Renal cortex interstitium (tissue), 15 donors: ENCODE measurements at places on chromosomes 5 and 9.

DNA sequence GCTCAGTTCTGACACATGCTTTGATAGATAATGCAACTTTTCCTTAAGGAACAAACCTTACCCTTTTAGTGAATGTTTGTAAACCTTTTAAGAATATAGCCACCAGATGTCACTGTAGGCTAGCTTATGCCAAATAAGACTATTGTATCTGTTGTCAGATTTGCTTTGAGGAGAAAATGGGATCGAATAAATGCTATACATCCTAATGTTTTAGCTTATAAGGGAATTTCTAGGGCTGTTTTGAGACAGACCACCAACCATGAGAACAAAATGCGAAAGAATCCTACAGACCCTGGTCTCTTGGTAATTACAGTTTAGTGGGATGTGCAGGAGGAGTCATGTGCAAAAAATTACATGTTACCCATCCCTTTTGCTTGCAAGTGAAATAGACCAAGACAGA is 127.6 kb upstream of the NMUR2 start:
- DNase-seq, result peak; percentile 31

DNA sequence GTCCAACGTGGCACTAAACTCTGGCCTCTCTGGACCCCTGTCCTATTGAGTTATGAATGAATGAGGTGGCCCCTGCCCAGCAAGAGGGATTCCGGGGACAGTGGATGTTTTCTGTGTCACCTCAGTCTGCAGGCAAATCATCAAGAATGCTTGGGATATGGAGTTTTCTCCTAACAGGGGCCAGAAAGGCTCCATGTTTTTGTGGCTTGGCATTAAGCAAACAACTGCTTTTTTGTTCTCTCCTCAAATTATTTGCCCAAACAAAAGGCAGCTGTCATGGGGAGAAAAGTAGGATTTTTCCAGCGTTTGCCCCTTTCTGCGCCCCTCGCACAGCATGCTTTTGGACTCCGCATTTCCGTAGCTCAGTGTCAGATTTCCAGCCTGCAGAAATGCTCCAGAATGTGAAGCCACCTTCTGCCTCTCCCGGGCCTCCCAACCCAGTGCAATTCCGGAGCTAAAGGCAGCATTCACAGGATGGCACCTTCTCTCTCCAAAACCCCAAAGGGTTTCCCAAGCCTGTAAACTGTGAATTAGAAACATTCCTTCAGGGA is 553.3 kb downstream of the CCDC171 start:
- no peak for DNase-seq

DNA sequence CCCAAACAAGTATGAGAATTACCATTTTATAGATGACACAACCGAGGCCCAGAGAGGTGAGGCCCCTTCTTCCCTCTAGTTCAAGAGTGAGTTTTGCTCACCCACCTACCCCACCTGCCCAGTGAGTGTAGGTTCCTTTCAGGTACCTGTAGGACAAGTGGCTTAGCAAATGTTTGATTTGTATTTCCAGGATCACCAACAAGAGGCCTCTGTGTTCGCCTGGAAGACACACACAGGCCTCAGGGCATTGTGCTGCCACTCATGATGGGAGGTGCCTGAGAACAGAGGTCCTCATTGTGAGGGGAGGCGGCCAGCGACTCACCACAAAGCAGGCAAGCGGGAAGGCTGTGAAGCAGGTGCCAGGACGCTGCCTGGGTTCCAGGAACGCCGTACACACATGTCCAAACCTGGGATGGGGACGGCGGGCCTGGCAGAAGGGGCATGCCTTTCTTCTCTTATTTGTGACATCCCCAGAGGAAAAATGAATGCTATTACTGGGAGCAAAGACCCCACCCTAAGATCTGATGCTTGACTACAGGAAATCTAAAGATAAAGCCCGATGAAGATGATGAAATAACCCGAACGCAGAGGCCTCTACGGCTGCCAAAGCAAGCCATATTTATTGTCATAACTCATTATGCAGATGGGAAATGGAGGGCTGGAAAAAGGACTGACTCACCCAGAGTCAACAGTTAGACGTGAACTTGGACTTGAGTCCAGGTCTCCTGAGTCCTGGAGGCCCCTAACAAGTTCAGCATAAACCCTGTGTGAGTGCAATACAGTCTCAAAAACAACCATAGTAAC is 60.2 kb upstream of the SLC25A51 start:
- DNase-seq, result no peak

DNA sequence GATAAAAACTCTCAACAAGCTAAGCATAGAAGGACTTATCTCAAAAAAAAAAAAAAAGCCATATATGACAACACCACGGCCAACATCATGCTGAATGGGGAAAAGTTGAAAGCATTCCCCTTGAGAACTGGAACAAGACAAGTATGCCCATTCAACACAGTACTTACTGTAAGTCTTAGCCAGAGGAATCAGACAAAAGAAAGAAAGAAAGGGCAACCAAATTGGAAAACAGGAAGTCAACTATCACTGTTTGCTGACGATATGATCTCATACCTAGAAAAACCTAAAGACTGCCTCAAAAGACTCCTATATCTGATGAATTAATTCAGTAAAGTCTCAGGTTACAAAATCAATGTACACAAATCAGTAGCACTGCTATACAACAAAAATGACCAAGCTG is 24.6 kb upstream of the PTGER4 start:
- DNase-seq, result no peak

- no peak for DNase-seq
These were observed 312.5 kb downstream of the ACTL7B start for GRCh38 chr9:108543251-108543778.

GRCh38 chr9:33140401-33141360 is 26.5 kb downstream of the B4GALT1 start:
- DNase-seq, result no peak

DNA sequence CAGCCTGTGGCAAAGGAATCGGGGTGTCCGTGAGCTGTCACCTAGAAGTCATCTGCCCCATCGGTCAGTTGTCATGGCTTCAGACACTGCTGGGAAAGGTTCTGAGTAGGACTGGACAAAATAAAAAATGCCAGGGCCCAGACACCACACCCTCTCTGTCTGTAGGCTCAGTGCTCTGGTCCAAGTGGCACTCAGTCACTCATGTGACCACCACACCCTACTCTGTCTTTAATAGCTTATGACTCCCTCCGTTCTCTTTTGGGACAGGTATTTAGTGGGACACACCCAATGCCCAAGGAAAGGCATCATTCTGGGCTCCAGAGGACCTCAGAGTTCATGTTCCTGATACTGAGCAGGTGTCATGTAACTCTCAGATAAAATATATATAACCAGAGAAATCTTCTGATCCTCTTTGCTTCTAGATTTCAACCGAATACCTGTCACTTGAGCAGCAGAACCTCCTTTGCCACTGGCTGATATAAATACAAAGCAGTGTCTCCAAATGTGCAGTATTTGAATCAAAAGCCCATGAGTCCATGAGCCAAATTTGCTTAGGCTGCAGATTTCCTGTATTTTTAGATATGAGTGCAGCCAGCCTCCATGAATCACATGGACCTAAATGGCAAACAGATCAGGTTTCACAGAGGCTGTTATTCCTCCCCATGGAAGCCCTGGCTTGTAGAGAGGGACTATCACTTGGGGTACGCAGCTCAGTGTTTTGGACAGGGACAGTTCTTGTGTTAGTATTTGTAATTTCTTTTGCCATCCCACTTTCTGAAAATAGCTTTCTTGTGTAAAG is 272.0 kb downstream of the ARHGAP26 start:
- no peak for DNase-seq

- peak; percentile 1 for DNase-seq
These were observed 414.3 kb downstream of the ANXA1 start for GRCh38 chr9:73565833-73566465.

GRCh38 chr5:100693481-100693880 is 158.3 kb downstream of the FAM174A start:
- no peak for DNase-seq

- DNase-seq, result no peak
These were observed 93.5 kb upstream of the ATG10 start for GRCh38 chr5:81878333-81878732.

- no peak for DNase-seq
These were observed 28.2 kb downstream of the ARL15 start for GRCh38 chr5:54281960-54282692.

- DNase-seq, result no peak
These were observed 197.8 kb downstream of the ANXA1 start for GRCh38 chr9:73349476-73349875.

- peak; percentile 31 for DNase-seq
These were observed 142.1 kb upstream of the POU5F2 start for GRCh38 chr5:93883459-93883858.

DNA sequence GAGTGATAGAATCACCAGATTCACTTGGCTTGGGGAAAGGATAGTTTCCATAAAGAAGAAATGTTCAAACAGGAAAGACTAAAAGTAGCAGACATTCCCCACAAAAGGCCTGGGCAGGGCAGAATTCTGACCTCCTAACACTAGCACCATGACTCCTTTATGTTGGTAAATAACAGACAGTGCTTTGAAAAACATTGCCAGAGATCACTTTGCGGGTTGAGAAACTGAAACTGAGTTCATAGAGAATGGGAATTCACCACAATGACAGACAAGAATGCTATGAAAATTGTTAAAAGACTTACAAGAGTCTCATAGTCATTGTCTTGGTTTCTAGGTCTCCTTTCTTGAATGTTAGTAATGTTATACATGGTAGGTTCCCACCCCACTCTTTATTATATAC is 172.5 kb upstream of the GLRA1 start:
- DNase-seq, result no peak

DNA sequence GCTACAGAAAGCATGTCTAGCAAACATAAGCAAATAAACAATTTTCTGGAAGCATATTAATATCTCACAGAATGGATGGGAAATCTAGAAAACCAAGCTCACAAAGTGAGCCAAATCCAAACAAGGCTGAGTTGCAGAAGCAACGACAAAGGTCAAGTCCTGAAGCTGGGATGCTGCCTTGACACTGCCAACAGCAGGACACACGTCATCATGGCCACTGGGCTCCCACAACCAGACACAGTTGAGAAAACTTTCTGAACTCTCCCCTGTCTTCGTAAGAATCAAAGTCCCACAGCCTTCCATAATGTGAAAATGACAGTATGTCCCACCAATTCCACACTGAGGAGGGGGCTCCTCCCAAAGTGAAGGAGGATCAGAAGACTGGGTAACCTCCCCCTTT is 37.6 kb downstream of the EPB41L4A start:
- no peak for DNase-seq

DNA sequence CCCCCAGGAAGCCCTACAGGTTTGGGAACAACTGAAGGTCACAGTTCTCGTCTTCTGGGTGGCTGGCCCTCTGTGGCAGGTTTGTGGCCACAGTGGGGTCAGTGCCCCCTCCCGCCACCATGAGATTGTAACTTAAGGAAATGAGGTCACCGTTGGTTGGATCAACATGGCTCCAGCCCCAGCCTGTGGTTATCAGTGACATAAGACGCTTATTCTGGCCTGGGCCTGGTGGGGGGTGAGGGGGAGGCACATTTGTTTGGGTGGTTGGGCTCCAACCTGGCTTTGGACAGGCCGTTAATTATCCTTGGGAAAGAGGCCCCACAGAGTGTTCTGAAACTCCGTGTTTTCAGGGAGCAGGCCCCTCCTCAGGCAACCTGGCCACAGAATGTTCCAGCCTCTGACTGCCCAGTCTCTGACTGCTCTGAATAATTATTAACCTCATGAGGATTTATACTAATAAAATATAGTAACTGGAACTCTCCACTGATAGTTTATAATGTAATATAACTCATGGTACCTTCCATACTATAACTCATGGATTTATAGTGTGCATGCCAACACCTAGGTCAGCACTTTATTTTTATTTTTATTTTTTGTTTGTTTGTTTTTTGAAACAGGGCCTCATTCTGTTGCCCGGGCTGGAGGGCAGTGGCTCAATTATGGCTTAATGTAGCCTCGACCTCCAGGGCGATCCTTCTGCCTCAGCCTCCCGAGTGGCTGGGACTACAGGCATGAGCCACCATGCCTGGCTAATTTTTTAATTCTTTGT is 58.0 kb upstream of the RPL26L1 start:
- DNase-seq, result peak; percentile 75

GRCh38 chr9:84512493-84512892 is 157.0 kb upstream of the NTRK2 start:
- DNase-seq, result no peak

DNA sequence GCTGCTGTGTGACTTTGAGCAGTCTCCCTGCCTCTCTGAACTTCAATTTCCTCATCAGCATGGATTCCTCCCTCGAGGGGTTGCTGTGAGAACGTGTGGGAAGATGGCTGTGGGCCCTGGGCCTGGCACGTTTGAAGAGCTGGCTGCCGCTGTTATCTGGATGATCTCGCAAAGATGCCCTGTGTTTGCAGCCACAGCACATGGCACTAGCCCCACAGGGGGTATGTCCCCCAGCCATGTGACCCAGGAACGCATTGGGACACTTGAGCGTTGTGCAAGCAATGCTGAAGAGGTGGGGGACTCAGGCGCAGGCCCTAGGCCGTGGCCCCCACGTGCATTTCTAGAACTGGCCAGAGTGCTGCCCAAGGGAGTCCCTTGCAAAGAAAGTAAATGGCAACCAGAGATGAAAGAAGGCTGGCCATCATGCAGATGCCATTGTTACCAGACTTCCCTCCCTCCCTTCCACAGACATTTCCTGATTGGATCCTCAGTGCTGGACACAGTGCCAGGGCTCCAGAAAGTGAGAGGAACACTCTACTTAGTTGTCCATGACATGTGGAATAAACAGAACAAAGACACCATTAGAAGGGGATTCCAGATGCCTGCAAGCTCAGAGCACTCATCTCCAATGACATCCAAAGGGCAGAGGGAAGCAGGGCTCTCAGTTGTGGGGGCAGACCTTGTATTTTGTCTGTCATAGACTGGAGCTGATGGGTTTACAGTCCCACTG is 65.1 kb upstream of the NEURL1B start:
- no peak for DNase-seq

- DNase-seq, result no peak
These were observed 29.8 kb upstream of the HMCN2 start for GRCh38 chr9:130235558-130236435.

DNA sequence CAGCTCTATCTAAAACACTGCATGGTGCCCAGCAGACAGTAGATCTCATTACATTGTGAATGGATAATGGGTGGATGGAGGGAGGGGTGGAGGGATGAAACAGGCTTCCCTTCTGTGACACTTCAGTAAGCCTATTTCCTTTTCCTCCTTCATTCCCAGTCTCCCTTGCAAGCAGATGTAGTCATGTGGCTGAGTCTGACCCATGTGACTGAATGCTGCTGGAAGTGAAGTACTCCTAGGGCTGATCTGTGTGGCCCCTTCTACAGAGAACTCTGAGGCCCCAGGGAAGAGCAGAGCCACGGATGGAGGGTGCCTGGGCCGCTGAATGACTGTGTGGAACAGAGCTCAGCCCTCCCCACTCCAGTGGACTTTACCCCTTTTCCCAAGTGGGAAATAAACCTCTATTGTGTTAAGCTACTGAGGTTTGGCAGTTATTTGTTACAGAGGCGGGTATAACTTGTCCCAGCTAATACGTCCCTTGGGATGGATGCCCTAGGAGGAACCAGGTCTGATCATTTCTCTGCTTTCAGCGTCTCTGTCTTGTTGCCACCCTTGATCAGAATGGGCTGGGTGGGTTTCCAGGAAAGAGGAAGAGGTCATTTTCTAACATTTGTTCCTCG is 176.1 kb upstream of the MVB12B start:
- no peak for DNase-seq

- DNase-seq, result no peak
These were observed 74.0 kb downstream of the C9orf85 start for GRCh38 chr9:71985297-71985911.

GRCh38 chr5:54902791-54903473 is 82.5 kb downstream of the ESM1 start:
- DNase-seq, result no peak
